ENCODE measurements at places on chromosomes 6 and 20. TPM values are rescaled to one million over a fixed set of nuclear protein-coding genes. Genes with fewer than 3 reads are reported as not detected.

- no peak for DNase-seq
- no peak overlapping the region for H3K27ac ChIP-seq
- no peaks in the 10 kb centered on the region for H3K27me3 ChIP-seq
- no peak overlapping the region for H3K4me3 ChIP-seq
Observed at GRCh38 chr6:44474643-44475042, 87.1 kb downstream of the CDC5L start.

The EYA2 gene
- total RNA-seq: 2.2 TPM

GRCh38 chr20:21808863-21809664 is 103.6 kb downstream of the PAX1 start:
- H3K36me3 ChIP-seq: no peaks in the 10 kb centered on the region
- no peaks in the 10 kb centered on the region for H3K4me1 ChIP-seq
- no peak overlapping the region for H3K4me3 ChIP-seq
- H3K27me3 ChIP-seq: no peaks in the 10 kb centered on the region
- no peak overlapping the region for H3K27ac ChIP-seq
- DNase-seq: peak; percentile 34

GRCh38 chr6:88825856-88826255 is 137.6 kb downstream of the RNGTT start:
- H3K27me3 ChIP-seq: no peaks in the 10 kb centered on the region
- no peak overlapping the region for H3K4me3 ChIP-seq
- DNase-seq: no peak
- H3K4me1 ChIP-seq: peaks cover 2% of the 10 kb centered on the region

GRCh38 chr6:95819939-95820338 is 195.8 kb upstream of the FUT9 start:
- H3K27me3 ChIP-seq: no peaks in the 10 kb centered on the region
- DNase-seq: no peak
- H3K36me3 ChIP-seq: no peaks in the 10 kb centered on the region

The HLA-DRA gene
- 421 TPM for total RNA-seq

GRCh38 chr6:158591134-158591809 is 31.4 kb downstream of the TMEM181 start:
- no peak for DNase-seq
- H3K27me3 ChIP-seq: no peaks in the 10 kb centered on the region
- no peaks in the 10 kb centered on the region for H3K4me1 ChIP-seq
- H3K4me3 ChIP-seq: no peak overlapping the region

DNA sequence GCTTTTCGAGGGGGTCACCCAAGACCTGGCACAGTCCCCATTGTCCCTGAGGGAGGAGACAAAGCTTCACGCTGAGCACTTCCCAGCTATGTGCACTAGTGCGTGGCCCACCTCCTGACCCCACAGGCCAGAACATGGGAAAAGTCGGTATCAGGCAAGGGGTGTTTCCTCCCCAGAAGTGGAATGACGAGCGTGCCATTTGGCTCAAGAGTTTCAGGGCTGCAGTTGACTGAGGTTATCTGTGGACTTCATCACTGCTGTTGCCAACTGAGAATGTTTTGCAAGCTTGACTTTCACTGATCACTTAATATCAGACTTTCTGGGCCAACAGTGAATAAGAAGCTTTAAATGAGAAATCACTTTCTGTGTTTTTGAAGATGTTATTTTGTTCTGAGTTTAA is 137.0 kb upstream of the AFDN start:
- H3K36me3 ChIP-seq: no peaks in the 10 kb centered on the region
- DNase-seq: no peak
- H3K27me3 ChIP-seq: no peaks in the 10 kb centered on the region
- no peak overlapping the region for H3K4me3 ChIP-seq

The C20orf204 gene
- 1.3 TPM for total RNA-seq

DNA sequence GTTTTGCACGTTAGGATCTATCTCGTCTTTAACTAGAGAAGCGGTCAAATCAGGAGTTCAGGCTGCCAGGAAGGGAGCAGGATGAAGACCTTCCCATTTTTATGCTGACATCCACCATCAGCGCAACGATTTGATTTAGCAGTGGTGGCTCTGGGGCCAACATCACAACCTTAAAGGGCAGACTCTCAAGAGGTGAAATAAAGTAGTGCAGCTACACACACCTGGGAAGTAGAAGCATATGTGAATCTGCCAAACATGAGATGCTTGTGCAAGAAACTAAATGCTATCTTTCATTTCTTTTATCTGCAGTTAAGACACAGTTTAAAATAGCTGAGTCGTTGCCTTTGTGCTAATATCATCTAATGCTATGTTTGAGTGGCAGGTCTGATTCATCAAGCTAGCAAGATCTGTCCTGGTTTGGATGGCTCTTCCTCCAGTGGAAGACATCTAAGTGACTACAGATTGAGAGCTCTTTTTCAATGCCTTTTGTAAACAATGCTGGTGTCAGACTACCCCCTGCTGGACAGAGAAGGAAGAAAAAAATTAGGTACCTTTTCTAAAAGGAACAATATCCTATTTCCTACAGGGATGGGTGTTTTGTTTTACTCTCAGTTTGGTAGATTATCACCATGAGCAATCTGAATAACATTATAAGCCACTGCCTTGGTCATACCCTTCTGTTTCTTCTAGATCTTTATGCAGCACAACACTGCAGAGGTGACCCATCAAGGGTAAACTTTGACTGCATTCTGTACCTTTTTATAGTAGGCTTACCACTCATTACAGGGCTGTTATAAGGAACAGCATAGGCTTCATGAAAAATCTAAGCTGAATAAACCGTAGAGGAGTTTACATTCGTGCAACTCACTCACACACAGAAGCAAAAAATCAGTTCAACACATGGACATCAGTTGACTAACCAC is 171.6 kb upstream of the FBXL4 start:
- peak; percentile 61 for DNase-seq
- H3K4me3 ChIP-seq: no peak overlapping the region
- no peaks in the 10 kb centered on the region for H3K27me3 ChIP-seq
- no peaks in the 10 kb centered on the region for H3K4me1 ChIP-seq
- H3K27ac ChIP-seq: no peak overlapping the region

The IRAK1BP1 gene
- total RNA-seq: 6.8 TPM

DNA sequence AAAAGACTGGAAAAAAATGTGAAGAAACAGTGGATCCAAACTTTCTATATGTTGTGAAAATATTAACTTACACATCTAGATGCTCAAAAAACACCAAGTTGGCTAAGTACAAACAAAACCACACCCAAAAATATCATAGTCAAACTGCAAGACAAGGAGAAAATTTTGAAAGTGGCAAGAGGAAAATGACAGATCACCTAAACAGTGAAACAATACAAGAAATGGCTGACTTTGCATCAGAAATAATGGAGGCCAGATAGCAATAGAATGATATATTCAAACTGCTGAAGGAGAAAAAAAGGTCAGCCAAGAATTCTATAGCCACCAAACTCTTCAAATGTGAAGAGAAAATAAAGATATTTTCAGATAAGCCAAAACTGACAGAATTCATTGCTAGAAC is 22.4 kb upstream of the UST start:
- DNase-seq: no peak
- H3K4me1 ChIP-seq: no peaks in the 10 kb centered on the region
- no peak overlapping the region for H3K4me3 ChIP-seq
- H3K27me3 ChIP-seq: no peaks in the 10 kb centered on the region
- H3K27ac ChIP-seq: no peak overlapping the region

DNA sequence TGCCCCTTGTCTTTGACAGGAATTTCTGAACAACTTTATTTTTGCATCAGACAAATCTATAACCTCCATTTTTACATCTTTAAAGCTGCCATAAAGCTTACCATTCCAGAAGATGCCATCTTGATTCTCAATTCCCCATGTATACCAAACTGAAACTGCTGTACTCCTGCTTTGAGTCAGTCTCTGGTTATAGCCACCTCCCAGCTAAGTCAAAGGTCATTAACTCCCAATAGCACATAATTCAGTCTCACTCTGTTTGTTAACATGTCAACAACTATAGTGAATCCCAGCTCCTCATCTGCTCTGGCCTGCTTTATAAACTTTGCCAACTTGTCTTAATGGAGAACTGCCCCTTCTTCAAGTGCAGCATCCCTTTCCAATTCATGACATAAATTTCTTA is 343.6 kb downstream of the FRK start:
- H3K27me3 ChIP-seq: no peaks in the 10 kb centered on the region
- no peaks in the 10 kb centered on the region for H3K4me1 ChIP-seq
- H3K4me3 ChIP-seq: no peak overlapping the region
- no peak overlapping the region for H3K27ac ChIP-seq

The ZSWIM3 gene
- total RNA-seq: 5.2 TPM

DNA sequence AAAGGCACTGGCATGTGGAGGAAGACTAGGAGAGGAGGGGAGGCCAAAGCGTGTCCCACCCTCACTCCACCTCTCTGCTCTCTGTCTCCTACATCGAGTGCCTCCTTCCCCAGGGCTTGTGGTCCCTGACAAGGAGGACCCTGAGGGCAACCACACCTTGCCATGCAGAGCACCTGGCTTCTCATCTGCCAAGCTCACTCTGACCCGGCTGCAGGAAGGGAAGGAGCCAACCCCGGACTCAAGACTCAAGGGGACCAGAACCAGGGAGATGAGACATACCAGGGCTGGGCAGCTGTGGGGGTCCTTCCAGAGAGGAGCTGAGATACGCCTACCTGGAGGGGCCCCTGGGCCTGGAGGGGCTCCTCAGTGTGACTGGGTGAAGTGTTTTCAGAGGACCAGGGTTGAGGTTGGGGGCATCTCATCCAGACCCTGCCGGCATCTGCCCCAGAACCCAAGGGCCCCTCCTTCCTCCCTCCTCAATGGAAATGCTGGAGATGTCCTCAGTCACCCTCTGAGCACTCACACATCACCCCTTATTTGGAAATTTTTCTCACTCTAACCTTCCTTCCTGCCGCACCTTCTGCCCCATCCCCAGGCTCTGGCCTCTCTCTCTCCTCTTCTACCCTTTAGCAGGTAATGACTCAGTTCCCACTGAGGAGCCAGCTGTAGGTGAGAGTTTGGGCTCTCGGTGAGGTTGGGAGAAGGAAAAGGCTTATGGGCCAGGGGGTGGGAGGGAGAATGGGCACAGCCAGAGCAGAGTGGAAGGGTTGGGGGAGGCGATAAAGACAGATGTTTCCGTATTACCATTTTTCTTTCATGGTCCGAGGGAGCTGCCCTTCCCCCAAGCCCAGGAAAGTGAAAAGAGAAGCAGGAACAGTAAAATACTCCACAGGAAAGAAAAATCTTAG is 32.0 kb upstream of the POU5F1 start:
- H3K4me1 ChIP-seq: no peaks in the 10 kb centered on the region
- DNase-seq: no peak
- H3K27ac ChIP-seq: no peak overlapping the region

GRCh38 chr20:54017846-54018245 is 52.5 kb downstream of the BCAS1 start:
- H3K36me3 ChIP-seq: no peaks in the 10 kb centered on the region
- no peaks in the 10 kb centered on the region for H3K27me3 ChIP-seq
- H3K27ac ChIP-seq: no peak overlapping the region

DNA sequence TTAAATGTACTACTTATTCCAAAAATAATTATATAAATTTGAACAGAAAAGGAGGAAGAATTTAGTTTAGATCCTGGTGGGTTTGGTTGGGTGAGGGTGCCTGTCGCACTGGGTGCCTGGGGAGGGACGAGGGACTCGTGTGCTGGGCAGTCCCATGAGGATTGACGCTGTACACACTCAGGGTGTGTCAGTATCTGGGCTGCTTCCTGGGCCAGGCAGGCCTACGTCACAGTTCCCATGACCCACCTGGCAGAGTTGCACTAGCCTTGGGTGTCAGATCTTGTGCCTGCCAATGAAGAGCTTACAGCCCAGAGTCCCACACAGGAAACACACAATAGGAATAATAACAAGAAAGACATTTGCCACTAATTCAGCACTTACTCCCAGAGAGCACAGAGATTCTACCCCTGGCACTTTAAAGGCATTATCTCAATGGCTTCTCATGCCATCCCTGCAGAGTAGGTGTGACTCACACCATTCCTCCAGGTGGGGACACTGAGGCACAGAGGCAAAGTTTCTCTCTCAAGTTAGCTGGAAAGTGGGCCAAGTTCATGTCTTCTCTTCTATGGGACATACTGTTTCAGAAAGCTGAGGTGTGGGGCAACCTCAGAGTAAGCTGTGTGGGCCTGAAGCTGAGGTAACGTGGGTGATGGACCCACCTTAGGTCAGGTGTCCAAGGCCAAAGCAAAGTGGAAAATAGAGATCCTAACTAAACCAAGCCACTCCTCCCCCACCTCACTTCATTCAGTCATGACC is 1.3 kb upstream of the SDCBP2 start:
- peaks cover 7% of the 10 kb centered on the region for H3K4me1 ChIP-seq
- H3K27ac ChIP-seq: peak overlapping the region; percentile 94
- no peaks in the 10 kb centered on the region for H3K36me3 ChIP-seq
- H3K4me3 ChIP-seq: no peak overlapping the region
- H3K27me3 ChIP-seq: no peaks in the 10 kb centered on the region

The SRF gene
- total RNA-seq: 42.0 TPM

- no peak overlapping the region for H3K27ac ChIP-seq
- H3K36me3 ChIP-seq: peaks cover 18% of the 10 kb centered on the region
- no peak for DNase-seq
- no peaks in the 10 kb centered on the region for H3K27me3 ChIP-seq
Observed at GRCh38 chr6:38591439-38591838, 48.3 kb downstream of the BTBD9 start.

DNA sequence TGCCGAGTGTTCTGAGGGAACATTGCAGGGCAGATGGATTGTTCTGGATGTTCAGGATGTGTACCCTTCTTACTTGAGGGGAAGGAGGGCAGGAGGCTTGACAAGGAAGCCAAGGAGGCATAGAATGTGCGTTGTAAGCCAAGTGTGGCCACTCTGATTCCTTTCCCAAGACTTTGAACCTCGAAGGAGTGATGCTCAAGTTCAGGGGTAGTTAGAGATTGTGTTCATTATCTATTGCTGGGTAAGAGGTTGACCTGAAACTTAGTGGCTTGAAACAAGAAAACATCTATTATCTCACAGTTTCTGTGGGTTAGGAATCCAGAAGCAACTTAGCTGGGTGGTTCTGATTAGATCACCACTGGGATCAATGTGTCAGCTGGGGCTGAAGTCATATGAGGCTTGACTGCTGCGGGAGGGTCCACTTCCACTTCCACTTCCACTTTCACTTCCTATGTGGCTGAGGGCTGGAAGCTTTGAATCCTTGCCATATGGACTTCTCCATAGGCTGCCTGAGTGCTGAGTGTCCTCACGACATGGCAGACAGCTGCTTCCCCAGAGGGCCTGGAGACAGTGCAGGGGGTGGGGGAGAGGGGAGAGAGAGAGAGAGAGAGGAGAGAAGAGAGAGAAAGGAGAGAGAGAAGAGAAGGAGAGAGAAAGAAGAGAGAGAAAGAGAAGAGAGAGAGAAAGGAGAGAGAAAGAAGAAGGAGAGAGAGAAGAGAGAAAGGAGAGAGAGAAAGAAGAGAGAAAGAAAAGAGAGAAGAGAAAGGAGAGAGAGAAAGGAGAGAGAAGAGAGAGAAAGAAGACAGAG is 6.9 kb upstream of the CD40 start:
- peak; percentile 28 for DNase-seq
- H3K27ac ChIP-seq: no peak overlapping the region
- H3K4me3 ChIP-seq: no peak overlapping the region
- H3K27me3 ChIP-seq: peaks cover 33% of the 10 kb centered on the region
